Fibroblast of skin of scalp (primary cell): ENCODE measurements at places on chromosomes 6 and 20.

- DNase-seq: no peak
Measured at GRCh38 chr6:95866732-95867131, 149.0 kb upstream of the FUT9 start.

- no peak for DNase-seq
Measured at GRCh38 chr20:32445539-32446273, 87.6 kb downstream of the ASXL1 start.

DNA sequence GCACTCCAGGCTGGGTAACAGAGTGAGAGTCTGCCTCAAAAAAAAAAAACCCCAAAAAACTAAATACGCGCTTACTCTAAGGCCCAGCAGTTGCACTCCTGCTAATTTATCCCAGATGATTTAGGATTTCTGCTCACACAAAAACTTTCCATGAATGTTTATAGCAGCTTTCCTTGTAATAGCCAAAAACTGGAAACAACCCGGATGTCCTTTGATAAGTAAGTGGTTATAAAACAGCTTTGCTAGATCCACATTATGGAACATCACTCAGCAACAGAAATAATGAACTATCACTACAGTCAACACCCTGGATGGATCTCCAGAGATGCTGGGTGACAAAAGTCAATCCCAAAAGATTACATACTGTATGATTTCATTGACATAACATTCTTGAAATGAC lies 220.4 kb upstream of the JARID2 start:
- DNase-seq: peak; percentile 15

GRCh38 chr6:53360093-53360912 lies 11.6 kb upstream of the ELOVL5 start:
- DNase-seq: no peak

DNA sequence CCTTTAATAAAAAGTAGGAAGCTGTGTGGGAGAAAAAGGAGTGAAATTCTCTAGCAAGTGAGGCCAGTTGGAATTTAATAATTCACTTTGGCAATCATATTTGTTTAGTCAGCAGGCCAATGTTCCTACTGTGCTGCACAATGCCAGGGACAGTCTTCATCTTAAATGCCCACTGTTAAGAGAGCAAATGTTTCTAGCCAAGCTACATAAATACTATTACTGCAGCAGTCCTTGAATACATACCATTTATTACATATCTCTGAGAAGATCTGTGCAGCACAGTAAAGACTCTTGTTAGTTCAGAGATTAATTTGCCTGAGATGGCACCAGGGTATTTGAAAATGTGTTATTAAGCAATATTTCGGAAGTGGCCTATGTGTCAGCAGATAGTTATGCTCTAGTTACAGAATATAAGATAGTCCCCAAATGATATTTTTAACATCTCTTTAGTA lies 105.4 kb downstream of the OGFRL1 start:
- DNase-seq: peak; percentile 75

GRCh38 chr20:37209661-37210314 lies 30.4 kb upstream of the MROH8 start:
- DNase-seq: no peak
